IPS DF 19.7 (cell line): ENCODE measurements at places on chromosomes 3 and 15.

- no peak for DNase-seq
Observed at GRCh38 chr3:14145236-14145635, 20.4 kb downstream of the TMEM43 start.

GRCh38 chr15:48940508-48940907 lies 23.2 kb downstream of the SHC4 start:
- no peak for DNase-seq

GRCh38 chr3:9761919-9762318 lies 7.8 kb downstream of the CAMK1 start:
- no peak for DNase-seq

DNA sequence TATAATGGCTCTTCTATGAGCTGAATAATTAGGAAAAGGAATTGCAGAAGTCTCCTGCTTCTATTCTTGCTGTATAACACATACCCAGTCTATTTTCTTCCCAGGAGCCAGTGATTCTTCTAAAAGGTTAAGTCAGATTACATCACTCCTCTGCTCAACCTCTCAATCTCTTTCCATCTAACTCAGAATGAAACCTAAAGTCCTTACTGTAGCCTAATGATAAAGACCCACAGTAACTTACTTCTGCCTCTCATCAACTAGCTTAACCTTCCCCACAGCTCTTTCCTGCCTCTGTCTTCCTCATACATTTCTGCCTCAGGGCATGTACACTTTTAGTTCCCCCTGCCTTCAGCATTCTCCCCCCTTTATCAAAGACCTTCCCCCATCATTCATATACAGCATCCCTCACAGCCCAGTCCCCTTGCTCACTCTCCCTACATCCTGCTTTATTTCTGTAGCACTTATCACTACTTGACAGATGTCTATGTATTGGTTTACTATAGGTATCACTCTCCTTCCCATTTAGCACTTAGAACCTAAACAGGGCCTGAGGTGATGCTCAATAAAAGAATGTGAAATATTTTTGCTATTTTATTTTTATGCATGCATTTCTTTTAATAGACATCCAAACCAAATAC lies 28.5 kb upstream of the CMTM6 start:
- DNase-seq, result no peak

- peak; percentile 65 for DNase-seq
Observed at GRCh38 chr15:98779463-98780071, 131.2 kb downstream of the IGF1R start.

DNA sequence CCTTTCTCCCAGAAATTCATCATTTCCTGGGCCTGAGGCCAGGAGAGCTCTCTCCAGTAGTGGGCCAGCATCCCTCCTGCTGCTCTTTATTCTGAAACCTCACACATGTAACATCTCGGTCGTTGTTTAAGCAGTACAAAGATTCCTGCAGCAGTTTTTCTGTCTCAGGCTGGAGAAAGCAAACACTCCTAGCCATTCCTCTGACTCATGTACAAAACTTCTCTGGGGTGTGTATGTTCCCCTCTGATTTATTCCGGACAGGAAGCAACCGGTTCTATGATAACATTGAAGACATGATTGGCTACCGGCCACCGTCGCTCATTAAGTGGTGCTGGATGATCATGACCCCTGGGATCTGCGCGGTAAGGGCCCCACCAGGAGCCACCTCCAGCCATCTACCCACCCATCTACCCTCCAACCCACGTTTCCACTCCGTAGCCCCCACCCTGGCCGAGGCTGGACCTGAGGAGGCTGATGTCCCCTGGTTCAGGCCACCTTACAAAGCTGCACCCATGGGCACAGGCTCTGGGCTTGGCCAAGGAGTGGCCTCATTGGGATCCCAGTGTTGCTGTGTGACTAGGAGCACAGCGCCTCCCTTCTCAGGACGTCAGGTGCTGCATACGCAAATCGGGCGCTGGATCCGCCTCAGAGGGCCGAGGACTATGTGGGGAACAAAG lies 58.6 kb upstream of the SLC6A1 start:
- no peak for DNase-seq

DNA sequence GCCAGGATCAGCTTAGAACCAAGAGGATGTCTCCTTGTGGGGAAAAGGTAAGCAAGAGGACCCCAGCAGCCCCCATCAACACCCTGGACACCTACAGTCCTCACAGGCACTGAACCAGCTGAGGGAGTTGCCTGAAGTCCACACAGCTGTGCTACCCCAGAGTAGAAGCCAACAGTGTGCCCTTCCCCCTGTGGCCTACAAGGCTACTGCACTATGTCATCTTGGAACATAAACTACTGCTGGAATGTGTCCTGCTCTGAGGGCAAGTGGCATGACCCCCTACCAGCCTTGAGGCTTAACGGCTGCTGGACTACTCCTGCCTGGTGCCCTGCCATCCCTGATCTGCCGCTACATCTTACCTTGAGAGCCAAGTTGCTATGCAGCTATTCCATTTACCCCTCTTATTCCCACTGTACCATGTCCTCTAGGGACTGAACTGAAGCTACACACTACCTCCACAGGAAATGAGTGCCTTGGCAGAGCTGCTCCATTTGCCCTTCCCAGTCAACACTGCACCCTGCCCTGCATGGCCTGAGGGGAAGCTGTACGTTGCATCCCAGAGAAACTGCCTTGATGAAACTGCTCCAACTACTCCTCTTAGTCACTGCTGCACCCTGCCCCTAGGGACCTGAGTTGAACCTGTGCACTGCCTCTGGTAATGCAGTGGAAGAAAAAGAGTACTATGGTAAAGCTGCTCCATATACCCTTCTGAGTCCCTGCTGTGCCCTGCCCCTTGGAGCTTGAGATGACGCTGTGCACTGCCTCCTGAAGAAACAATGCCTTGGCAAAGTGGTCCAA lies 40.2 kb upstream of the ATP13A5 start:
- no peak for DNase-seq

- no peak for DNase-seq
Observed at GRCh38 chr15:100900136-100900794, 18.9 kb upstream of the LRRK1 start.

DNA sequence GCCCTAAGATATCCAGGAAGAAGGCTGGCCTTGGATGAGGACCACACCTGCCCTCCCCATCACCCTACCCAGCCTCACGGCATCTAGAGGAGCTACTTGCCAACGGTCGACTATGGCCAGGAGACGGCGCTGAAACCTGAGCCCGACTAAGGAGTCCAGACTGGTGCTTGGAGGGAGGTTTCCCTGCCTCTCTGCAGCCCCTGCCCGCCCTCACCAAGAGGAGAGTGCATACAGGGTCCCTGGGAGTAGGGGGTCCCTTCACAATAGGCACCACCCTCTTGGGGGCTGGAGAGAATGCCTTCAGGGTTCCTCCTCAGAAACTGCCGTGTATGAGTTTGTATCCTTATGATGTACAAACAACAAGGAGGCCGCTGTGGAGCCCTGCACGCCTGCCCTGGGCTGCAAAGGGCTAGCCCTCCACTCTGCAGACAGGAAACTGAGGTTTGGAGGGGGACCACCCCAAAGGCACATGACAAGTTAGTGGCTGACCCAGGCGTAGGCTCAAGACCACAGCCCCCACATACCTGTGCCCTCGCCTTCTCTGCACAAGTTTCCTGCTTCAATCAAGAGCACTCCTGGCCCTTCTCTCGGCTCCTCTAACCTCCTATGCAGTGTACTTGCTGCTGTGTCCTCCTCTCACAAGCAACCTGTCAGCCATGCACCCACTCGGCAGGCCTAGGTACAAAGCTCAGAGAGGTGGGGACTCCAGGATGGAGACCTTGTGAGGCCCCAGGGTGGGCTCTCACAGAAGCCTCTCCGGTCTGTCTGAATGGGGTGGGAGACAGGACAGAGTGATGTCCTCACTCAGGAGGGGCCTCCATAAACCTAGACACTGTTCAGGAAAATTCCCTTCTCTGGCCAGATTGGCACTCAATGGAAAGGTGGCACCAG lies 7.4 kb downstream of the KLF15 start:
- DNase-seq, result no peak

DNA sequence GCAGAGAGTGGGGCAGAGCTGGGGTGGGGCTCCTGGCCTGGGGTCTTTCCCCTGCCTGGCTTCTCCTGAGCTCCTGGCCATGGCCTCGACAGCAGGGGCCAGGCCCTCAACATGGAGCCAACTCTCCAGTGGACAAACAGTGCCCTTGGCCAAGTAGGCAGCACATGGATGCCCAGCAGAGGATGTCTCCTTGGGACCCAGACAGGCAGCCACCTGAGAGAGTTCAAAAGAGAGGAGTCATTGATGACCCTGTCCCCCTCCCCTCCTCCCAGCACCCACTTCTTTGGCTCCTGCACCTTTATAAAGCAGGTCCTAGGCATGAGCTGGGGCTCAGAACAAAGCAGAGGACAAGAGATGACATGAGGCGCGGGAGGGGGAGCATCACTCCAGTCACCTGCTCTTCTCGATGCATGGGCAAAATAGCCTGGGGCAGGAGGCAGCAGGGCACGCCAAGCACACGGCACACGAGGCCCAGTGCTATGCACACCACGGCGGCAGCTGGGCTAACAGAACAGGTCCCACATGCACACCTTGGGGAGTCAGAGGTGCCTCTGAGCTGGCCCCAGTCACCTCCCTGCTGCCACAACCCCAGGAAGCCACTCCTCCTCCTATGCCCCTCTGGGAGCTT lies 27.4 kb downstream of the SHISA5 start:
- DNase-seq, result no peak

- no peak for DNase-seq
Observed at GRCh38 chr3:144106970-144107369, 135.3 kb downstream of the DIPK2A start.
